ENCODE measurements at places on chromosomes 13 and 19.

DNA sequence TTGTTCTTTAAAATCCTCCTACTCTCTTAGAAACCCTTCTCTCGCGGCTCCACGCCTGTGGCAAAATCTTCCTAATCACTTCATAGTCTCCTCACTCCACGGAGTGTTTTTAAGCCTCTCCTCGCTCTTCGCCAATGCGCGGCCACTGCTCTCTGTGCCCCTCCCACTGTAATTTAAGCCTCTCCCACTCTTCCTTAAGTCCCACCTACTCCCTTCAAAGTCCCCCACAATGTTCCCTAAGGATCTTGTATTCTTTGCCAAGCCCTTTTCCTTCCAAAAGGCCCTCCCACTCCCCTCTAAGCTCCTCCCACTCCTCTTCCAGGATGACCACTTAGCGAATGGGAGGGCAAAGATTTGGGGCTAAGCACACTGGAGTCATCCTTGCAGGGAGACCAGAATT lies 1.3 kb downstream of the FIZ1 start:
- no peak for DNase-seq

GRCh38 chr13:108267347-108267746 lies 2.2 kb upstream of the TNFSF13B start:
- DNase-seq: no peak

DNA sequence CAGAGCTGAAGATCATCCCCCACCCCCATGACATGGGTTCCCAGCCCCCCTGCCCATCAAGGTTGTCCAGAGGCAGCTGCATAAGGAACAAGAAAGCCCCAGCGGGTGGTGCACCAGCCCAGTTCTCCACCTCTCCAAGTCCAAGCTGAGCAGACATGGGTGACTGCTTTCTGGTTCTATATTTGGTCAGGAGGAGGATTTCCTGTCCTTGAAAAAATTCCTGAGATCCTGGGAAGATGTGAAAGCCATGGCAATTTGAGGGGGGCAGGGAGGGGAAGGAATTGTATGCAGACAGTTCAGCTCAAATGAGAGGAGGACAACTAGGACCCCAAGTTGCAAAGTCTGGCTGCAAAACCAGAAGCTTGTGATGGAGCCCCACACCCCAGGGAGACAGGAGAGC lies 55.4 kb upstream of the ADGRE5 start:
- no peak for DNase-seq

DNA sequence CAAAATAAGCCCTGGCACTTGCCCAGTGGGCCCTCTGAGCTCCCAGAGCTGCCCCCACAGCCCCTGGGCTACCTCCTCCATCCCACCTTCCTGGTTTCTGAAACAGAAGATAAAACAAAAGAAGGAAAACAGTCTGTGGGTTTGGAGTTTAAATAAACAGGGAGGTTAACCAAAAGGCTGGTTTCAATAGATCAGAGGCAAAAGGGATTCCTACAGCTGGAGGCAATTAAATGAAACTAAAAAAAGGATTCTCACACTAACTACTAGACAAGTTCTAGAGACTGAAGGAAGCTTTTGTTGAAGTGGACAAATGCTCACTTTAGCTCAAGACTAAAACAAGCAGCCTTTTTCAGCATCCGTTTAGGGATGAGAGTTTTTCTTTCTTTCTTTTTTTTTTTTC lies 569.8 kb downstream of the FGF9 start:
- DNase-seq: no peak

DNA sequence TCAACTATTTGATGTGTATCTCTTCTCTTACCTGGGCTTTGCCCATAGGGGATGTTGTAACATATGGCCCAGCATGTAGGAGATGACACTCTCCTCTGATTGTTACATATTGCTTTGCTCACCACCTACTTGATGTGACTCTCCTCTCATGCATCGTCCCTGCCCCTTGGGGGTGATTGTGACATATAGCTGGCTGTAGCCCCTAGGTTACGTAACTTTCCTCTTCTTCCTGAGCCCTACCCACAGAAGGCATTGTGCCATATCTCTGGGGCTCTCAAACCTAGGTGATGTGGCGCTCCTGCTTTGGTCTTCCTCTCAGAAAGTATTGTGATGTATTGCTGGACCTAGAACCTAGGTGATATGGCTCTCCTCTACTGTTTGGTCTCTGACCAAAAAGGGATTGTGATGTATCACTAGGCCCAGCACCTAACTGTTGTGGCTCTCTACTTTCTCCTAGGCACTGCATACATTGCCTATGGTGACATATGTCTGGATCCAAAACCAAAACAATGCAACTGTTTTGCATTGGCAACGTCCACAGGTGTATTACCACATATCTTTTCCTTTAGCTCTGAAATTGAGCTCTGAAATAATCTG lies 71.9 kb upstream of the ZNF724 start:
- DNase-seq: no peak

DNA sequence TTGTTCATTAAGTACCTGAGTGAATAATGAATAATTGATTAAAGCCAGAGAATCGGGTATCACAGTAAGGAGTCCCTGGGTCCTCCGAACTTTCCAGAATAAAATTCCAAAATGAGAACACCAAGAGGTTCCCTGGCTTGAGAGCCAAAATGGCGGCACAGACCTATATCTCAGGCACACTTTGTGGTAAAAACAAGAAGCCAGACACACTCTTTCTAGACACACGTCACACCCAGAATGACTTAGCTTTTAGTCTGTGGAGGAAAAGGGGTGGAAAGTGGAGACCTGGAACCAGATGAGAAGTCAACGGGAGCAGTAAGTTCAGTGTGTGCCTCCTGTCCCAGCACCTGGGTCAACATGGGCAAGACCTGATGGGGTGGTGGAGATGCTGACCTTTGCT lies 8.4 kb downstream of the ARL11 start:
- no peak for DNase-seq

GRCh38 chr13:86918682-86919081 lies 752.5 kb upstream of the SLITRK5 start:
- DNase-seq: no peak

DNA sequence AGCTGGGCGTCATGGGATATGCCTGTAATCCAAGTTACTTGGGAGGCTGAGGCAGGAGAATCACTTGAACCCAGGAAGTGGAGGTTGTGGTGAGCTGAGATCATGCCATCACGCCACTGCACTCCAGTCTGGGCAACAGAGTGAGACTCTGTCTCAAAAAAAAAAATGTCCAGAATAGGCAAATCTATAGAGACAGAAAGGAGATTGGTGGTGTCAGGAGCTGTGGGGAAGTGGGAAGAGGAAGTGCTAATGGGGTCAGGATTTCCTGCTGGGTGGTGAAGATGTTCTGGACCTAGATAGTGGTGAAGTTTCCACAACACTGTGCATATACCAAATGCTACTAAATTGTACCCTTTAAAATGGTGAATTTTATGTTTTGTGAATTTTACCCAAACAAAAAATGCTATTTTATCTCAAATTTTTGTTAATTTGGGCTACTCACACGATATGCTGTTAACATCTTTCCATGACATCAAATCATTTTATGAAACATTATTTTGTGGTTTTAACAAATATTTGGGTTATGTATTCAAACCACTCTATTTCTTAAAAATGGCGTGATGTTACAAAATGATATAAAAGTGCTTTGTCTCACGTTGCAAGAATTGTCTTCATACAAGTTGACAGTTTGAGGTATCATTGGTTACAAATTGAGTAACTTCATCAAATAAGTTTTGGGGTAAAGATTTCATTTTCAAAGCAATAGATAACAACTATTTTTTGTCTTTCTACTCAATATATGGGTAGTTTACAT lies 7.4 kb upstream of the CYP4F3 start:
- no peak for DNase-seq

GRCh38 chr19:17755977-17756670 lies 4.8 kb downstream of the FCHO1 start:
- DNase-seq: no peak

Data from stromal cell of bone marrow (primary cell).